Naive thymus-derived CD4-positive, alpha-beta T cell (primary cell): ENCODE measurements at places on chromosomes 11 and 22. TPM values are rescaled to one million over a fixed set of nuclear protein-coding genes. Genes with fewer than 3 reads are reported as not detected.

- no peak overlapping the region for H3K27ac ChIP-seq
- H3K27me3 ChIP-seq, result no peaks in the 10 kb centered on the region
- H3K4me3 ChIP-seq, result no peak overlapping the region
- no peaks in the 10 kb centered on the region for H3K36me3 ChIP-seq
Observed at GRCh38 chr11:112963368-112963955, 2.2 kb downstream of the NCAM1 start.

GRCh38 chr22:26587991-26588613 is 1.8 kb downstream of the TPST2 start:
- peak overlapping the region; percentile 92 for H3K4me3 ChIP-seq
- no peaks in the 10 kb centered on the region for H3K36me3 ChIP-seq
- peaks cover 39% of the 10 kb centered on the region for H3K4me1 ChIP-seq
- DNase-seq, result no peak
- H3K27me3 ChIP-seq, result no peaks in the 10 kb centered on the region

GRCh38 chr11:20647976-20648565 is 21.3 kb upstream of the NELL1 start:
- no peak for DNase-seq
- H3K27ac ChIP-seq, result no peak overlapping the region
- no peaks in the 10 kb centered on the region for H3K27me3 ChIP-seq
- no peaks in the 10 kb centered on the region for H3K36me3 ChIP-seq
- H3K4me3 ChIP-seq, result no peak overlapping the region
- no peaks in the 10 kb centered on the region for H3K4me1 ChIP-seq

CABP7 gene
- total RNA-seq, result 0.07 TPM in 1 of 2 replicates, not detected in the other

- H3K4me3 ChIP-seq, result peak overlapping the region; percentile 15
- no peaks in the 10 kb centered on the region for H3K36me3 ChIP-seq
- H3K27me3 ChIP-seq, result peaks cover 10% of the 10 kb centered on the region
- peaks cover 66% of the 10 kb centered on the region for H3K4me1 ChIP-seq
Observed at GRCh38 chr22:17117890-17118289, 3.3 kb downstream of the TMEM121B start.

DNA sequence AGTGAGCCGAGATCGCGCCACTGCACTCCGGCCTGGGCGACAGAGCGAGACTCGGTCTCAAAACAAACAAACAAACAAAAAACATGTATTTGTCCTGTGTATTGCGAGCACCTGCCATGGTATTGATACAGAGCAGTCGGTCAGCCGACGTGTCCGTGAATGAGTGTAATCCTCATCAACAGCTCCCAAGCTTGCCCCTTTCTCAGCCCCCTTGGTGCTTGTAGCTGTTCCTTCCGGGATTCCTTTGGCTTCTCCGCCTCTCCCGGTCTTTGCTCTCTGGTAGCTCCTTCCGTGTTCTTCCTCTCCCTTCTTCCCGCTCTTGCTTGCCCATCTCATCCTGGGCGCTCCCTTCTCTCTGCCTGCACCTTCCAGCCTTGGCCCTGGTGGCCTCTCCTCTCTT is 10.9 kb downstream of the ZNF74 start:
- DNase-seq, result no peak
- peaks cover 4% of the 10 kb centered on the region for H3K36me3 ChIP-seq
- H3K4me1 ChIP-seq, result peaks cover 15% of the 10 kb centered on the region

DNA sequence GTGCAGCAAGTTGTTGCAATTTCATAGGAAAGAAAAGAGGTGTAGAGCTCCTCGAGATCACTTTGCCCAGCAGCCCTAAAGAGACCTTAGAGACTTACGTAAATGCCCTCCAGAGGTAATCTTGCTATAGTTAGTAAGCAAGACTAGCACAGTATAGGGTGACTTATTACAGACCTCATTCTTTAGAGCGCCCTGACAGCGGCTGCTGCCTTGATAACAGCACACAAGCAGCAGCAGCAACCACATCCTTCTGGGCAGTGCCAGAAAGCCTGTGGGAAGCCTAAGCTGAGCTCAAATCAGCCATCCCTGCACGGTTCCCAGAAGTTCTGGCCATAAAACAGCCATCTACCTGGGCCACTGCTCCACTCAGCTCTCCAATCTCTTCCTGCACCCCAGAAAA is 22.6 kb upstream of the OR56B1 start:
- H3K4me1 ChIP-seq, result no peaks in the 10 kb centered on the region
- DNase-seq, result no peak
- no peak overlapping the region for H3K4me3 ChIP-seq
- H3K27ac ChIP-seq, result no peak overlapping the region
- H3K27me3 ChIP-seq, result no peaks in the 10 kb centered on the region
- peaks cover under 1% of the 10 kb centered on the region for H3K36me3 ChIP-seq

BTG4 gene
- not detected for total RNA-seq

GRCh38 chr22:32649515-32650200 is 151.8 kb upstream of the TIMP3 start:
- no peaks in the 10 kb centered on the region for H3K36me3 ChIP-seq
- no peak overlapping the region for H3K4me3 ChIP-seq
- no peaks in the 10 kb centered on the region for H3K27me3 ChIP-seq
- DNase-seq, result no peak
- no peak overlapping the region for H3K27ac ChIP-seq

GRCh38 chr22:34334893-34335292 is 414.6 kb upstream of the LARGE1 start:
- H3K4me3 ChIP-seq, result no peak overlapping the region
- no peak overlapping the region for H3K27ac ChIP-seq
- no peak for DNase-seq
- H3K4me1 ChIP-seq, result no peaks in the 10 kb centered on the region
- no peaks in the 10 kb centered on the region for H3K36me3 ChIP-seq
- no peaks in the 10 kb centered on the region for H3K27me3 ChIP-seq

RHOD gene
- total RNA-seq, result not detected

- no peak overlapping the region for H3K27ac ChIP-seq
- no peaks in the 10 kb centered on the region for H3K27me3 ChIP-seq
- H3K4me3 ChIP-seq, result no peak overlapping the region
- DNase-seq, result no peak
- H3K4me1 ChIP-seq, result no peaks in the 10 kb centered on the region
- no peaks in the 10 kb centered on the region for H3K36me3 ChIP-seq
Observed at GRCh38 chr11:82701847-82702520, 31.7 kb downstream of the FAM181B start.

TRIM6 gene
- 0.36 TPM in 1 of 2 replicates, not detected in the other for total RNA-seq

SCGB1A1 gene
- total RNA-seq, result not detected

SAA2 gene
- not detected in 2 replicates for total RNA-seq

DNA sequence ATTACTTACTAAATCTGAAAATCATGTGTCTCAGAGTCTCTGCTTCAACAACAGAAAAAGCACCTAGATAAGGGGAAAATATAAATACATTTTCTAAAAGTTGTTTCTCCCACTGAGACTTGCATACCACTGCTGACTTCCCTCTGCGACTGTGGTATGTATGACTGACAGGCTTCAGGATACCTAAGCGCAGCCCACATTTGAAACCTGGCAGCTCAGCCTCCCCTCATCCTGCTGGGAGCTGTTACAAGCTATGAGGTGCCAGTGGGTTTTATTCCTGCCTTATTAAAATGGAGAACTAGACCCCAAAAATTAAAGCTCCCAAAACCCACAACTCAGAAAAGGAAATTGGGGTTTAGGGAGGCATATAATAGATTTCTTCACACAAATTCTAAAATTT is 133.6 kb downstream of the RAB38 start:
- no peaks in the 10 kb centered on the region for H3K36me3 ChIP-seq
- no peak overlapping the region for H3K27ac ChIP-seq
- no peaks in the 10 kb centered on the region for H3K27me3 ChIP-seq
- H3K4me1 ChIP-seq, result no peaks in the 10 kb centered on the region

GRCh38 chr22:18024276-18024939 is at the start of gene MICAL3:
MICAL3 (minus strand) TSS chr22:18024561; CDS start chr22:17906812, 117,749 bp downstream.
- H3K27me3 ChIP-seq, result no peaks in the 10 kb centered on the region
- peak within 1 kb of the TSS; percentile 57 for H3K4me3 ChIP-seq
- no peaks in the 10 kb centered on the region for H3K4me1 ChIP-seq
- DNase-seq, result peak; percentile 58
- no peaks in the 10 kb centered on the region for H3K36me3 ChIP-seq
- no peak within 1 kb of the TSS for H3K27ac ChIP-seq

GRCh38 chr11:100808904-100809491 is 121.9 kb downstream of the ARHGAP42 start:
- no peaks in the 10 kb centered on the region for H3K4me1 ChIP-seq
- no peak overlapping the region for H3K27ac ChIP-seq
- H3K4me3 ChIP-seq, result no peak overlapping the region

TRABD gene
- 106 TPM for total RNA-seq

DNA sequence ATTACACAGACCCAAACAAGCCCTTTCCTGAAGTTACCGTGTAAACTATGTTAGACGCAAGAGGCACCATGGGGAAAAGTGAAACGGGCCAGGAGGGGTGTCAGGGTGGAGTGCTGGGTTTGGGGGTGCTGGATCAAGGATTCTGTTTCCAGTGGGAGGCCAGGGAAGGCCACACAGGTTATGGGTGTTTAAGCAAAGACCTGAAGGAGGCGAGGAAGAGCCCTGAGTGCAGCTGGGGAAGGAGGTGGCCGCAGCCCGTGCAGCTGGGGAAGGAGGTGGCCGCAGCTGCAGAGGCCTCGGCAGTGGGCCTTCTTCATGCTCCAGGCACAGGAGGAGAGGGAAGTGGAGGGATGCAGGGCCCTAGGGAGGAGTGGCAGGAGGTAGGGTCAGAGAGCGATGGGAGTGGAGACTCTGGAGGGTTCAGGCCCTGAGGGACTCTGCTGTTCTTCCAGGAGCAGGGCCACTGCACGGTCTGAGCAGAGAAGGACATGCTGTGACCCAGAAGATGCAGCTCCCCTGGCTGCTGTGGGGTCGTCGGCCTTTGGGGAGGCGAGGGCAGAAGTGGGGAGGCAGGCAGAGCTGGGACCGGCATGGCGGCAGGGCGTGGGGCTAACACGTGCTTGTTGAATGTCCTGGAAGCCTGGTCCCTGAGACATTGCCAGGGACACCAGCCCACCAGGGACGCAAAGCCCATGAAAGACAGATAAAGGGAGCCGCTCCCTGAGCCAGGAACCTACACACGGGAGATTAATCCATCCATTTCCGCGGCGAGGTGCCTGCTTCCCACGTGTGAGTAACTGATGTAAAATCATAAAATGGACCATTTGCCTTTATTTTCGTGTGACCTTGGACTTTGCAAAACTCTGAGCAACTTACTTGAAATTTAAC is 1049.1 kb downstream of the BRD1 start:
- no peak overlapping the region for H3K4me3 ChIP-seq
- DNase-seq, result no peak
- no peaks in the 10 kb centered on the region for H3K4me1 ChIP-seq
- no peaks in the 10 kb centered on the region for H3K27me3 ChIP-seq
- H3K36me3 ChIP-seq, result no peaks in the 10 kb centered on the region

SCO2 gene
- 12.0 TPM for total RNA-seq

DNA sequence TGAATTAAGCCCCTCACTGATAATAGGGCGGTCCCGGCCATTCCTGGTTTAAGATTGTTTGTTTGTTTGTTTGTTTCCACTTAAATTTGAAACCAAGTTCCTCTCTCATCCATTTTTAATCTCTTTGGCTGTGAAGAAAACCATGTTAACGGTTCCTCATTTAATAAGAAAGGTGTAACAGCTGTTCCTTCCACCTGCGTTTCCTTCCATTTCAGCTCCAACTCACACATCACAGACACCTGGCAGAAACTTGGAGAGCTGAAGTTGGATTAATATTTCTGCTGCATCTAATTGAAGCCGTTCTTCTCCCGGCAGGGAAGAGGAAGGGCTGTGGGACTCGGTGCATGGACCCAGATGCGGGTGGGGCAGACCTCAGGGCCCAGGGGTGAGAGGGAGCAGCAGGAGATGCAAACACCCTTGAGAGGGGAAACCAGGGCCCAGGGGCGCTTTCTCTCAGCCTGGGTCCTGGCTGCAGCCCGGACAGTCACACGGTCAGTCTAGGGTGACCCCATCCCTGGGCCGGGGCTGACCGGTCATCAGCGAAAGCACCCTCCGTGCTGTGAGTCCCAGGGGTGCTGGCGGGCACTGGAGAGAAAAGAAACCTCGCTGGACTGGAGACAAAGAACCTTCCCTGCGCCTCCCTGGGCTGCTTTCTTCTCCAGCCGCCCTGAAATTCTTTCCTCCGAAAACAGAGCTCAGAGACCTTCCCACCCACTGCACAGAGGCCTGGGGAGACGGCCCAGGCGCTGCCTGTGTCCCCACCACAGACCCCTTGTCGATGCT is 242.0 kb downstream of the BRD1 start:
- H3K4me3 ChIP-seq, result no peak overlapping the region
- no peaks in the 10 kb centered on the region for H3K27me3 ChIP-seq
- no peak overlapping the region for H3K27ac ChIP-seq
- H3K4me1 ChIP-seq, result no peaks in the 10 kb centered on the region

NXPE2 gene
- not detected for total RNA-seq

NELL1 gene
- not detected for total RNA-seq

DNA sequence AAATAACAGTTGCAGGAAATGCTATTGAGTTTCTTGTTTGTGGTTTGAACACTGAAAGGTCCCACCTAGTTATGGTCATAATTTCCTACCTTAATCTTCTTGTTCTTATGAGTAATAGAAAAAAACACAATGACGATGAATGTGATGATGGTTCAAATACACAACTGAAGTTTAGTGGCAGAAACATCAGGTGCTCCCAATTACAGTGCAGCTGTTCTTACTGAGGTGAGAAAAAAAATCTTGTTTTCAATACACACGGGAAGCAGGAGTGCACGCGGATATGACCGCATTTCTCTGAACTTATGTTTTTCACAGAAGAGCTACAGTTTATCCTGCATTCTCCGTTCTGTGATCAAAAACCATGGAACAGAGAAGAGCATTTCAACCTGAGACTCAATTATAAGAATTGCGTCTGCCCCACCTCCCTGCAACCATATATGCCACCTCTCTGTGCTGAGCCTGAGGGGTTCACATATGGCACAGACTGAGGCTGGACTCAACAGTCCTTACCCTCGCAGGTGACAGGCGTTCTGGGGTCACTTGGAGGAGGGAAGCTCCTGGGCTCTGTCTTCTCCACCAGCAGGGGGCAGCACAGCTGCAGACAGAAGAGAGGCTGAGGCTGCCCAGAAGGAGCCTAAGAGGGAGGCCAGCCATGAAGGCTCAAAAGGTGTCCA is 99.7 kb upstream of the IGLL5 start:
- no peak overlapping the region for H3K27ac ChIP-seq
- H3K4me3 ChIP-seq, result no peak overlapping the region
- H3K36me3 ChIP-seq, result no peaks in the 10 kb centered on the region
- DNase-seq, result peak; percentile 71
- no peaks in the 10 kb centered on the region for H3K27me3 ChIP-seq

GRCh38 chr11:5807580-5807979 is 1.1 kb upstream of the OR52N2 start:
- no peak overlapping the region for H3K4me3 ChIP-seq
- no peak for DNase-seq
- no peaks in the 10 kb centered on the region for H3K27me3 ChIP-seq
- H3K27ac ChIP-seq, result no peak overlapping the region
- no peaks in the 10 kb centered on the region for H3K36me3 ChIP-seq

ATXN10 gene
- 85.7 and 98.8 TPM in 2 replicates for total RNA-seq

NCF4 gene
- 39.1 TPM for total RNA-seq

RAG2 gene
- not detected for total RNA-seq

DNA sequence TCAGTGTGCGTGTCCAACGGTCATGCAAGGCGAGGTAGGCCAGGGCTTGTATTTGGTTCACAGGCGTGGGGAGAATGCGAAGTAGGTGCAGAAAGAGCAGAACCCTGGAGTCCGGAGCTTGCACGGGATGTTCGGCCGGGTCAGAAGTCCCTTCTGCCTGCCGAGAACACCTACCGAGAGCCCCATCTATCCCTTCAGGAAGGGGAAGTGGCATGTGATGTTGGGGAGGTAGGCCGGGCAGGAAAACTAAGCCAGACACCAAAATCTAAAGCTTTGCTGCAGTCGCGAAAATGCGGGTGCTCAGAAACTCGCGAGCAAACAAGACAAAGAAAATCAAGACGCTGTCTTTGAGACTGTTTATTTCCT is 435 bp upstream of the TAF6L start:
- DNase-seq, result no peak
- H3K4me1 ChIP-seq, result peaks cover 13% of the 10 kb centered on the region
- no peaks in the 10 kb centered on the region for H3K27me3 ChIP-seq
- H3K27ac ChIP-seq, result peak overlapping the region; percentile 82
- no peaks in the 10 kb centered on the region for H3K36me3 ChIP-seq

PHF21B gene
- not detected for total RNA-seq

SPDYC gene
- total RNA-seq, result not detected

KCNA4 gene
- not detected for total RNA-seq
